GM12891 (cell line): ENCODE measurements at places on chromosomes 3 and 15.

DNA sequence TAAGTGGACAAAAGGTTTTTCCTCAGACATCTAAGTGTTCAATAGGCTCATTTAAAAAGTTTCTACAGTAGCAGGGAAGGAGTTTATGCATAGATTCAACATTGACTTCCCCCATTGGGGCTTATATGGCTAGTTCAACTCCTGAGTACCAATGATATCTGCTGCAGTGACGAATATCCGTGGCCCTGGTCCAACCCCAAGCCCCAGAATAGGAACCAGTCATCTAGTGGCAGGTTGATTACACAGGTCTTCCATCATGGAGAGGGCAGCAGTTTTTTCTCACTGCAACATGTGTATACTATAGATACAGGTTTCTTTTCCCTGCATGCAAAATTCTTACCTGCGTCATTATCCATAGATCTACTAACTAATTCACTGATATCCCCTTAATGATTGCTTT lies 45.8 kb upstream of the KPNA4 start:
- no peak for DNase-seq

DNA sequence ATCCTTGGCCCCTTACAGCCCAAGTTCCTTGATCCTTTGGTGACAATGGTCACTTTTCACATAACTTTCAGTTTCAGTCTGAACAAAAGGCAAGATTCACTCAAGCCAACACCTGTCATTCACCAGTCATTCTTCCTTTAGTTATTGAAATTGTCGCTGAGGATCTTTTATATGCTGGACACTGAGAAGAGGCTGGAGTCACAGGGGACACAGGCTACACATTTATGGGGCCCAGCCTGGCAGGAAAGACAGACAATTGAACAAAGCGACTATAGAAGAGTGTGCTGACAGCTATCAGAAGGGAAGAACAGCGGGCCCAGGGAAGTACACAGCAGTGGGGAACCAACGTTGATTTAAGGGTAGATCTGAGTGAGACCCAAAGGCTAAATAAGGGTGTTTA lies 69.8 kb upstream of the PROK2 start:
- DNase-seq: no peak

DNA sequence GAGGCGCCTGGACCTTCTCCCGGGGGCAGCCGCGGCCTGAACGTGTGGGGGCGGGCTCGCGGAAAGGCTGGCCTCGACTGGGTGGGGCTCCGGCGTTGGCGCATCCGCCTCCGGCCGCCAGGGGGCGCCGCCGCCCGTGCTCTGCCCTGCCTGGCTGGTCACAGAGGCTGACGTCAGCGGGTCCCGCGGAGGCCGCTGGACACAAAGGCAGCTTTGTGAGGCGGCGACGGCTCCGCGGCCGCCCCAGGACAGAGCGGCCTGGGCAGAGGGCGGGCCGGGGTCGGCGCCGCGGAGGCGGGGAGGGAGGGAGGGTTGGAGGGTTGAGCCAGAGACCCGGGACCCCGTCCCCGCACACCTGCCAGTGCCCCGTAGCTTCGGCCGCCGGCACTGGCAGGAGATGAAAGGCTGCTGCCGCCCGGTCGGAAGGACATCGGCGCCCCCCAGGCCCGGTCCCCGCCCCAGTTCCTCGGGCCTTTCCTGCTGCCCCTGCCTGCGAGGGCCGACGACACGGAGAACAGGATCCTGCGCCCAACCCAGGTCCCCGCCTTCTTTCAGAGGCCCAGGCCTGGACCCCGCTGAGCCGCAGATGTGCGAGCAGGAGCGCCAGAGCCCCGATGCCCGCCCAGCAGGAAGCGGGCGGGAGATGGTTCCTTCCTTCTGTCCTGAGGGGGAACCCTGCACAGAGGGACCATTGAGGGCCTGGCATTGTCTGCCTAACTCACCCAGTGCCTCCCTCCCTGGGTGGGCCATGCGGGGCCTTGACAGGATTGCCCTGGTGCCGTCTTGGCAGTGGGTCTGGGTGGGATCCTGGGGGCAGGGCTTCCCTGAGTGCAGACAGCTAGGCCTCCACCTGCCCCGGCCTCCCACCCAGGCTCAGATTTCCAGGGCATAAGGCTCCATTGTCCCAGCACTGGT lies 8.7 kb upstream of the SEMA3B start:
- peak; percentile 100 for DNase-seq

GRCh38 chr3:120119846-120120510 lies 25.7 kb upstream of the GSK3B start:
- DNase-seq: no peak

DNA sequence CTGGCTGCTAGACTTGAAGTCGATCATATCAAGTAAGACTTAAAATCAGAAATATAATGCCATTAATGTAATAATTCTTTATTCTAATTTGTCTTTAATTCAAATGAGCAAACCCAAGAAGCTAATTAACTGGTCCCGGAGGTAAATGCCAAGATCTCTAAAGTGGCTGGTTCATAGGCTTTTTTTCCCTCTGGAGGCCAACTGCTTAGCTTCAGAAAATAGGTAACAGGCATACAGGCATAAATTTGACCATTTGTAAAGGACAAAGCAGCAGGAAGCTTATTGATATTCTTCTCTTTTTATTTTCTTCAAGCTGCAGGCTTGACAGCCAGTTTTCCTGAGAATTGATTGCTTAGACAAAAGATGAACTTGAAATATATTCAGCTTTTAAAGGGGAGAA lies 158.6 kb upstream of the RAP2B start:
- no peak for DNase-seq

DNA sequence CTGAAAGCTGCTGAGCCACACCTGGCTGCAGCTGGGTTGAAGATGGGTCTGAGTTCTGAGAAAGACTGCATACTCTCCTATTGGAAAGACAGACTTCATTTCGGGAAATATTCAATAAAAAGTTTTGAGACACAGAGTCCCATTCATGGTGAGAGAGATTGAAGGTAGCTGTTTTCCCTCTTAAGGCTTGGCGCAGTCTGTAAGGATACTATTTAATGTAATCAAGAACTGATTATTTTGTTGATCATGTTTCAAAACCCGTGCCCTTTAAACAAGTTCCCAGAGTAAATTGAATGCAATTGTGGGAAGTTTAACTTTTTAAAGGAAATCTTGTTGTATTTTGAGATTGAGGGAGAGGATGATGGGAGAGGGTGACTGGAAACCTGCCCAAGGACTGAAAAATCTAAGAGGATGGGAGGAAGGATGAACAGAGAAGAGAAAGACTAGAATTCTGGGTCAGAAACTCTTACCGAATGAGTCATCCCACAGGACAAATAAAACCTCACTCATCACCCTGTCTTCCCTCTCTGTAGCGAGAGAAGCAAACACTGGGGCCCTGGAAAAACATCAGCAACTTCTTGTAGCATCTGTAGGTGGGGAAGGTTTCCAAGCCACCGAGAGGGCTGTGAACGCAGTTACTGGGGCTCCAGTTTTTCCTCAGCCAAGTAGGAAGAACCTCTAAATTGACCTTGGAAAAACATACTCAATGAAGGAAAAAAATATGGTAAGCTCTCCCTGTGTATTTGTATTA lies 193.2 kb upstream of the TPRG1 start:
- DNase-seq: no peak

GRCh38 chr3:26018889-26019288 lies 229.0 kb downstream of the OXSM start:
- no peak for DNase-seq

- DNase-seq: no peak
Measured at GRCh38 chr3:127193775-127194174, 844 bp downstream of the PRR23E start.

DNA sequence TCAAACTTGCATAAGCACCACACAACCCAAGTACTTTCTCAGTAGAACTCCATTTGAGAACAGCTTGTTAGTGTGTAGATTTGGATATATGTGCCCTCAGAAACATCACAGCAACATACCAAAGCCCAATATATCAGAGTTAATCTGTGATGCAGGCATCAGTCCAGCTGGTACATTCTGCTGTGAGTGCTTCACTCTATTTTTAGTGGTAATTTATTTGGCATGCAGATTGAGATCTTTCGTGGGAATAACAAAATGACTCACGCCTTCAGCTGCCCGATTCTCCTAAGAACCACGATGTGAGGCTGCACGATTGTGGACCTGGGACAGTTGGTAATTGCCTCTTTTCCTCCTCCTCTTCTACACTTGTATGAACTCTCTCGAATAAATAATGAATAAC lies 730.7 kb downstream of the SQOR start:
- DNase-seq: no peak

GRCh38 chr3:171169866-171170265 lies 143.3 kb upstream of the SLC2A2 start:
- no peak for DNase-seq

- peak; percentile 5 for DNase-seq
Measured at GRCh38 chr15:61327019-61327631, 98.0 kb upstream of the RORA start.

DNA sequence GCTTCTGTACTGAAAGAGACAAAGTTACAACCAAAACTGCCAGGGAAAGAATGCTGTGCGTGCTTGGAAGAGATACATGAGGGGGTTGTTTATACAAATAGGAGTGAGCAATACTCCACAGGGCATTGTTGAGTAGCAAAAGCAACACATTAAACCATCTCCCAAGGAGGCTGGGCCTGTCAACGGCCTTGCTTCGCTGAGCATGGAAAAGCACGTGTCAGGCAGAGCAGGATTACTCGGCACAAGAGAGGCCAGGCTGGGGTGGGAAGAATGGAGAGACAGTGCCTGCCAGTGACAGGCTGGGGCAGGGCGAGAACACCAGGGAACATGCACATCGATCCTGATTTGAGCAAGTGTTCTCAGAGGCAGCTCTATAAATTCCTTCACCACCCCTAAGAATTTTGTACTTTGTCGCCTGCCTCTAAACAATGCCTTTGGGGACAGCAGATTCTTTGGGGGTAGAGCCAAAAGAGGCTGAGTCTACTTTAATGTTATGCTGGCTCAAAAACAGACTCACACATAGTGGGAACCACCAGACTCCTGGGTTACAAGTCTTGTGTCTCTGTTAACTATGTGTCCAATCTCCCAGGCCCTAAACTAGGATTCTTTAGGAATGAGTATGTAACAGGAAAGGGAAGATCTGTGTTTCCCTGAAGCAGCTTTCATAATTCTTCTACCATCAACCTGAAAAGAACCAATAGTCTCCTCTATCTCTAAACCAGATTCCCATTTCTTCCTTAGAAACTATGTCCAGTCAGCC lies 67.2 kb downstream of the LIPC start:
- DNase-seq: no peak

GRCh38 chr3:185824051-185825005 lies 514 bp downstream of the IGF2BP2 start:
- DNase-seq: peak; percentile 30

DNA sequence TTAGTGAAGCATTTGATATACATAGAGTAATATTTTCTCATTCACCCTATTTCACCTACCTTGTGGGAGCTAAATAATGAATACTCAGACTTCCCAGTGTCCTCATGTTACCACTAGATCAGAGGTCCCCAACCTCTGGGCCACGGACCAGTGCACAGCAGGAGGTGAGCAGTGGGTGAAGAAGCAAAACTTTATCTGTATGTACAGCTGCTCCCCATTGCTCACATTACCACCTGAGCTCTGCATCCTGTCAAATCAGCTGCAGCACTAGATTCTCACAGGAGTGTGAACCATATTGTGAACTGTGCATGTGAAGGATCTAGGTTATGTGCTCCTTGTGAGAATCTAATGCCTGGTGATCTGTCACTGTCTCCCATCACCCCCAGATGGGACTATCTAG lies 79.4 kb downstream of the RETNLB start:
- no peak for DNase-seq

DNA sequence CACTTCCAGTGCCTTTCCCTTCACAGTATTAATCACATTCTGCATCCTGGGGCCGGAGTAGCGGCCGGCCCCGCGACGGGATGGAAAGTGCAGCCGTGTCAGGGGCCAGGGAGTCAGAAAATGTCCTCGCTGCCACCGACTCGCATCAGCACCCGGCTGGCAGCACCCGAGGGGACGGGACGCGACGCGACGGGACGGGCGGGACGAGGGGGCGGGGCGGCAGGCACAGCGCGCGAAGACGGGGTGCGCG lies 353 bp downstream of the ATG3 start:
- DNase-seq: peak; percentile 35

GRCh38 chr3:146796078-146796477 lies 190.9 kb upstream of the PLSCR5 start:
- DNase-seq: no peak

- no peak for DNase-seq
Measured at GRCh38 chr3:69671082-69671952, 67.9 kb upstream of the MITF start.

DNA sequence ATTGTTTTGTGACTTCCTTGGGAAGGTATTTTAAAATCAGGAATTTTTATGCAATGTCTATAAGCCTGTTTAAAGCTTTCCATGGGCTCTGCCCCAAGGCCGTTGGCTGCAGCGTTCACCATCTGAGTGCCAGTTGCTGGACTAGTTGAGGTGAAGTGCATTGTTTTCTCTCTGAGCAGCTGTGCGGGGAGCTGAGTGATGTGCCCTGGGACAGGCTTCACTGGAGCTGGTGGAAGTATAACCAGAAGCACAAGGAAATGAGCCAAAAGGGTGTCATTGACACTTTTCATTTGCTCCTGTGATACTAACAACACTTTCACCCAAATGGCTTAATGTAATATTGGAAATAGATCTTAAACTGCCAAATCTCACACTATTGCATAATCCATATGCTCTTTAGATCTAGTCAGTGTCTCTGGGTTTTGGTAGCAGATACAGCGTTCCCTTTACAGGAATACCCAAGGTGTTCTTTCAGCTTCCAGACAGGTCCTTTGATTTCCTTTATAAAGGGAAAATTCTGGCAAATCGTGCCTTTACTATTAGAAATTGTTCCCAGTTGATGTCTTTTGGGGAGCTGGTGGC lies 29.2 kb downstream of the APH1B start:
- DNase-seq: no peak

DNA sequence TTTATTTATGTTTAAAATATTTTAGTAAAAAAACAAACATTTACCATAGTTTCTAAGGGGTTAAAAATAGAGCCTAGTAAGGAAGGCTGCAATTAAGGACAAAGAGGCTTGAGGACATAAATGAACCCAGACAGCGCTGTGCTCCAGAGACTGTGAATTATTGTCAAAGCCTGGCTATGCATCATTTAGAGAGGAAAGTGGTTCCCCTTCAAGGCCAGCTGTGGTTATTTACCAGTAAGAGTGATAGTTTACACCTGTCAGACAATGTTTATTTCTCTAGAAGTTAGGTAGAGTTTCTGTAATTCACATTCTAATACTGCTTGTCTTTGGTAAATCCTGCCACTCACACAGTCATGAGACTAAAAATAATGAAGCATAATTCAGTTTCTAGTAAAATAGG lies 32.4 kb upstream of the PIK3R4 start:
- peak; percentile 17 for DNase-seq

DNA sequence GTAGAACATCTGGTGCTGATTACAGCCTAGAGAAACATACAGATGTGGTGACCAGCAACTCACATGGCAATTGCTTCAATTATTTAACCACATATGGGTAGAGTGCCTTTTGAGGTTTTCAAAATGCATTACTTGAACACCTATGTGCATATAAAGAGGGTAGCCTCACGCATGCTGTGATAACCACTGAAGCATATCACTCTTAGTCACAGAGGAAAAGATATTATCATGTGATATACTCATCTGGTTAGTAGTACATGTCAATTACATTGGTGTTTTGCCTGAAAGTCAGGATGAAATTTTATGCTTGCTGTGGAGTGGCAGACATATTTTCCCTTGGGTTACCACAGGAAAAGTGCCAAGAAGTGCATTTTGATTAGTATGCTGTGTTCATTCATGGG lies 459.3 kb upstream of the AGTR1 start:
- DNase-seq: no peak

GRCh38 chr15:62104401-62104800 lies 37.6 kb downstream of the C2CD4A start:
- no peak for DNase-seq
